ENCODE measurements at places on chromosomes 4 and X. TPM values are rescaled to one million over a fixed set of nuclear protein-coding genes. Genes with fewer than 3 reads are reported as not detected.

The KLHL4 gene
- total RNA-seq = not detected

The NDNF gene
- not detected for total RNA-seq

The GLRA2 gene
- total RNA-seq = not detected

The ADH7 gene
- total RNA-seq = not detected
